Natural killer cell treated with Interleukin-12 subunit alpha and Interleukin-12 subunit beta and Interleukin-15 and Interleukin-18, amount 100 ng/mL, for 72 hours (primary cell): ENCODE measurements at places on chromosomes 4 and X. TPM values are rescaled to one million over a fixed set of nuclear protein-coding genes. Genes with fewer than 3 reads are reported as not detected.

The TMEM35A gene
- total RNA-seq: not detected

The KCTD8 gene
- total RNA-seq: not detected

The CPZ gene
- total RNA-seq: not detected

DNA sequence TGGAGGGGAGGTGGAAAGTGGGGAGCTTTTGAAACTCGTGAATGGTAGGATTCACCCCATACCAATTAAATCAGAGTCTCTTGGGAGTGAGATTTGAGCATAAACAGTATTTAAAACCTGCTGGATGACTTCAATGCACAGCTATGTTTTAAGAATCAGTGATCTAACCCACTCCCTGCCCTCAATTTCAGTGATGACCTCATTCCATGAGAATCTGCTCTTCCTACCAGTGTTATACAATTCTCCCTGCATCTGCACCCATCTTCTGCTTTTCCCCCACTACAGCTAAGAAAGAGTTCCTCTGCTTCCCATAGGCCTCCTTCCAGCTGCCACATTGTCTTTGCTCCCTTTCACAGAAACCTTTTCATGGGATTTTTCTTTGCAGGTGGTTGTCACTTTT, 18.3 kb upstream of the H2AZ1 start:
- peaks cover 5% of the 10 kb centered on the region for H3K4me1 ChIP-seq
- peaks cover 8% of the 10 kb centered on the region for H3K27me3 ChIP-seq
- no peak for DNase-seq
- H3K36me3 ChIP-seq: peaks cover 4% of the 10 kb centered on the region
- H3K4me3 ChIP-seq: no peak overlapping the region

DNA sequence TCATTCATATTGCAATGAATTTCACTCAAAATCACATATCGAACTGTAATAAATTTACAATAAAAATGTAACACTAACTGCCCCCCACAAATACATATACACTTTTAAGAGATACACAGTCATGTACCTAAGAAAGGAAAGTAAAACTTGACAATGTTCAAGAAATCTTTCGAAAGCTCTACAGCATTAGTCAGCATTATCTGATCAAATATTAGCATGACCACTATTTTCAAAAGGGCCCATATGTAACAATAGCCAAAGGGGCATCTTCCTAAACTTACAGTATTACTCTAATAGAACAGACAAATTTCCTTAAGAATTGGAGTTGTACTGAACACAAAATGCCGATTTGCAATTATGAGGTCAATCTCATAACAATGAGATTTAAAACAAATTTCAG, 51.8 kb downstream of the STX18 start:
- H3K36me3 ChIP-seq: no peaks in the 10 kb centered on the region
- H3K4me3 ChIP-seq: no peak overlapping the region
- H3K27ac ChIP-seq: no peak overlapping the region
- DNase-seq: no peak
- peaks cover 13% of the 10 kb centered on the region for H3K4me1 ChIP-seq
- no peaks in the 10 kb centered on the region for H3K27me3 ChIP-seq

GRCh38 chrX:131881194-131881593, 141.9 kb upstream of the STK26 start:
- peaks cover 28% of the 10 kb centered on the region for H3K27me3 ChIP-seq
- no peak overlapping the region for H3K4me3 ChIP-seq
- H3K27ac ChIP-seq: no peak overlapping the region

The MAGEB1 gene
- not detected for total RNA-seq

DNA sequence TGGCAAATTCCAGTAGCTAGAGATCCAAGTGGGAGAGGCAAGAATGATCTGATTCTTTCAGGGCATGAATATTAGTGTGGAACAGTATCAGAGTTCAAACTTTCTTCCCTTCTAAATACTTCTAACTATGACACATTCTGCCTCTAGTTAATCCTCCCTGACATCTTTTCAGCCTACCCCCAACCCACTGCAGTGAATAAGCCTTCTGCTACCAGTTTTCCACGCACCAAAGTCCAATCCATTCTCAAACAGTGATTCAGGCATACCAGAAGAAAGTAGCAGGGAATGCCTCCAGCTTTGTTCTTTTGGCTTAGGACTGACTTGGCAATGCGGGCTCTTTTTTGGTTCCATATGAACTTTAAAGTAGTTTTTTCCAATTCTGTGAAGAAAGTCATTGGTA, 155.4 kb upstream of the FTHL17 start:
- H3K27me3 ChIP-seq: peaks cover 2% of the 10 kb centered on the region
- no peak for DNase-seq
- no peaks in the 10 kb centered on the region for H3K4me1 ChIP-seq
- no peaks in the 10 kb centered on the region for H3K36me3 ChIP-seq
- H3K4me3 ChIP-seq: no peak overlapping the region

The PLP1 gene
- not detected for total RNA-seq

DNA sequence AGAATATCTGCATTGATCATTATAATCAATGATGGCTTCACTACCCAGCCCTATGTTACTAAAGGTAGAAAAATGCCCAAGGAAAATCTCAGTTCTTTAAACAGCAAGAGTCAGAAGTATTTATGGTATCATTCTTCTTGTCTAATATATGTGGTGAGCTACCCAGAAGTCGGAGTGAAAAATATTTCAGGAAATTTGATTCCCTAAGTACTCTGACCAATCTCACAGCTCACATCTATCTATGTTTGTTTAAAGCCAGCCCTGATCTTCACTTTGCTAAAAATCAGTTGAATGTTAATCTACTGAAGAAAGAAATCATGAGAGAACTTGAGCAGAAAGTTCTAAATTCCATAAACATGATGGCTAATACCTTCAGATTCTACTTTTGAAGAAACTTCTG, 522.9 kb upstream of the SLIT2 start:
- no peak overlapping the region for H3K4me3 ChIP-seq

DNA sequence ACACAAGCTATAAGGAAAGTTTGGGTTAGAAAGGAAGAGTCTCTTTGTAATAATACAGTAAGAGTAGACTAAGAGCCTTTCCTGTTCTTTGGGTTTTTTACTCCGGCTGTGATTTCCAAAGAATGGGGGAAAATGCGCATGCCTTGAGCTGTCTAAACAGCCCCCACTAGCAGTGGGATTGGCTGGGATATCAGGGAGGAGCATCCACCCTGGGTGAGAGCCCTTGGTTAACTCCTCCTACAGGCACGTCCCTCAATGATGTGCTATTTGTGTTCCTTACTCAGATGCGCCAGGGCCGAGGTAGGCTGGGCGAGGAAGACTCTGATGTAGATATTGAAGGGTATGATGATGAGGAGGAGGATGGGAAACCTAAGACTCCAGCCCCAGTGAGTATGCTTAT, 74.0 kb upstream of the OGT start:
- DNase-seq: no peak
- no peaks in the 10 kb centered on the region for H3K4me1 ChIP-seq
- H3K4me3 ChIP-seq: no peak overlapping the region
- peaks cover 40% of the 10 kb centered on the region for H3K36me3 ChIP-seq
- H3K27ac ChIP-seq: no peak overlapping the region

GRCh38 chrX:30283456-30284200, 25.6 kb downstream of the NR0B1 start:
- no peak overlapping the region for H3K4me3 ChIP-seq
- H3K27me3 ChIP-seq: no peaks in the 10 kb centered on the region
- no peak for DNase-seq
- no peaks in the 10 kb centered on the region for H3K36me3 ChIP-seq
- no peak overlapping the region for H3K27ac ChIP-seq

DNA sequence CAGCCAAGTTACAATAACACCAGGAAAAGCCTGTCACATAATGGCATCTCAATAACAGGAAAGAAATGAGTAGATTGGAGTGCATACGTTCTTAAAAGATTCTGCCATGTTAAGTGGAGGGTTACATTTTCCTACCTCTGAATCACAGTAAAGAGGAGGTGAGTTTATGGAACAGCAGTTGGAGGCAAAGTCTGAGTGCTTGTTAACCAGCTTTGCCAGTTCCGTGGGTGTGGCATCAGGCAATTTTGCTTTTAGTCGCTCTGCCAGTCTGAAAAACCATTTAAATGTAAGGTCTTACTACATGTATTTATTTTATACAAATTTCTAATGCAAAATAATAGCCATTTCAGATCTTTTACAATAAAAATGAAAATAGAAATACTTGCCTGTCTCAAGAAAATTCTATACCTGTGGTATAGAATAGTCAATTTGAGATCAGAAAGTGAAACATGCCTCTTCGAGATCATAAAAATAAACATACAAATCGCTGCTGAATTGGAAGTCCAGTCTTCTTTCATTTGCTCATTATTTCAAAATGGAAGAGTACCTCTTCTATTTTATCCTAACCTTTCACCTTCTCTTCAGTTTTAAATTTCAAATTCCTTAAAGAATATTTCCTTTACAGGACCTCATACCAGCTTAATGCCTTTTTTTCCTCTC, 31.4 kb downstream of the GC start:
- no peak overlapping the region for H3K4me3 ChIP-seq
- no peak overlapping the region for H3K27ac ChIP-seq
- DNase-seq: no peak
- peaks cover 11% of the 10 kb centered on the region for H3K27me3 ChIP-seq

The UCHL1 gene
- 2.7 TPM for total RNA-seq

The ZNF827 gene
- 40.5 TPM for total RNA-seq
